ENCODE measurements at places on chromosomes 16 and 17. TPM values are rescaled to one million over a fixed set of nuclear protein-coding genes. Genes with fewer than 3 reads are reported as not detected.
A peak's percentile ranks its signal among the peaks of the same experiment; 100 is the strongest.

DNA sequence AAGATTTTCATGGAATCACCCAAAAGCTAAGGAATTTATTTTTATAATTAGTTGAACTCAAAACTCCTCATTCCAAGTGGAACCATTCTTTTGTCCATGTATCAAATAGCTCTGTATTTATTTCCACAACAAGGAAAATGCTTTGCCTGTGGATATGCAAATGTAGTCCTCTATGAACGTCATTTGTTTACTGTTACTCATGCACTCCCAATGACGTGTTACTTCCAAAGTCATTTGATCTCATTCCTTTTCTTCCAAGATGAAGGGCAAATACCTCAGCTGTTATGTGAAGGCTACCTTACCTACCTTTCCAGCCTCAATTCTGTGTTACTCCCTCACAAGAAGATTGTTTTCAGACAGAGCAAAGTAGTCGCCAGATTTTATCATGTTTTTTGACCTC is 83.7 kb downstream of the ITFG1 start:
- DNase-seq = no peak

The MYOCD gene
- total RNA-seq = 20.0 TPM

DNA sequence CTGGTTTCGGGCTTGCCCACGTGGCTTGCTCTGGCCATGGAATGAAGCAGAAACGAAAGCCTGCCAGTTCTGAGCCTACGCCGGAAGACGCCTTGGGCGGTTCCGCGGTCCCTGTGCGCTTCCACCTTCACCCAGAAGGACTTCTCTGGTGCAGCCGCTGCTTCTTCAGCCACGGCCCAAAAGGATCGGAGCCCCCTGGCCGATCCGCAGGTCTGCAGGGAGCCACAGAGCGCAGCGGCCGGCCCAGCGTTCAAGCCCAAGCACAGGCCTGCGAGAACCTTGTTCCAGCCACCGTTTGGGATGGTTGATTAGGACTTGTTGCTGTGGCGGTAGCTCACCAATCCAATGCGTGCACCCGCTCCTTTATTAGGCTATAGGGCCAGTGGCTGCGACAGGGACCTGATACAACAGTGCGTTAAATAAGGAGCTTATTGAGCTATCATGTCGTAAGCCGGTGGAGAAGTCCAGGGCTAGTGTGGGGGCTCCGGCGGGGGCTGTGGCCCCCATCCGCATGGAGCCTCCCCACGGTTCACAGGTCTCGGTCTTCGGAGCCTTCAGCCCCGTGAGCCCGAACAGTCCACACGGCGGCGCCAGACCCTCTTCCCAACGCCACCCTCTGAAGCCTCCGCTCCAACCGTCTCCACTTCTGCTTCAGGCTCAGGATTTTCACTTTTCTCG is 10.2 kb upstream of the MPP2 start:
- DNase-seq = peak; percentile 35

The SLC13A2 gene
- total RNA-seq = not detected

- DNase-seq = no peak
These were observed 204.5 kb downstream of the RBFOX3 start for GRCh38 chr17:79406316-79406715.

The PRSS8 gene
- total RNA-seq = not detected

The ADCY7 gene
- total RNA-seq = 3.3 TPM

The APOBR gene
- 0.49 TPM for total RNA-seq

The KRT37 gene
- not detected for total RNA-seq

GRCh38 chr17:49035470-49036269 is 38.5 kb downstream of the IGF2BP1 start:
- DNase-seq = peak; percentile 53

The HAS3 gene
- total RNA-seq = under 0.01 TPM

GRCh38 chr17:65328567-65328966 is 191.4 kb downstream of the RGS9 start:
- no peak for DNase-seq

The KRTAP4-9 gene
- total RNA-seq = not detected

DNA sequence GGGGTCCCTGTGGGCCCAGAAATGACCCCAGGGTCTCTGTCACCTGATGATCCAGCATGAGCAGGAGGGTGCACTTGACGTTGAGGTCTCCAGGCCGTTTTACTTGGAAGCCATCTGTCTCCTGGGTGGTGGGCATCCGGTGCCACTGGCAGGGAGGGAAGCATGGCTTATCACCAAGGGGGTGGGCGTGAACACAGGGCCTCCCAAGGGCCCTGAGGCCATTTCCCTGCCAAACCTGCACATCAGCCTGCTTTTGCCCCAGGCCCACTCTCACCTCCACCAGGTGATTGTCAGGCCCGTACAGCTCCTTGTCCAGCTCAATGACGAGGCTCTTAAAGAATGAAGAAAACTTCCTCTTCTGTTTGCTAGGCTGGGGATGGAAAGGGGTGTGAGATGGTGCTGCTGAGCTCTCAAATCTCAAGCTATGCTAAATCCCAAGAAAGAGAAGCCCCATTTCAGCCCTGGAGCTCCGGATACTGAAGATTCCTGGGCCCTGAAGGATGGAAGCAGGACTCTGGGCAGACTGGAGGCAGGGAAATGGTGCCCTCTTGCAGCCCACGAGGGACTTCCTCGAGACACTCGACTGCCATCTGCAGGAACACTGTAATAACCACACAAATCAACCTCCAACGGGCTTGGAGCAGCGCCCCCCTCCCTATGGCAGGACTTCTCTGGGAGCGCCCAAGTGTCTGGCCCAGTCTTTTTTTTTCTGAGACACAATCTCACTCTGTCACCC is 7.1 kb upstream of the FTSJ3 start:
- DNase-seq = no peak

DNA sequence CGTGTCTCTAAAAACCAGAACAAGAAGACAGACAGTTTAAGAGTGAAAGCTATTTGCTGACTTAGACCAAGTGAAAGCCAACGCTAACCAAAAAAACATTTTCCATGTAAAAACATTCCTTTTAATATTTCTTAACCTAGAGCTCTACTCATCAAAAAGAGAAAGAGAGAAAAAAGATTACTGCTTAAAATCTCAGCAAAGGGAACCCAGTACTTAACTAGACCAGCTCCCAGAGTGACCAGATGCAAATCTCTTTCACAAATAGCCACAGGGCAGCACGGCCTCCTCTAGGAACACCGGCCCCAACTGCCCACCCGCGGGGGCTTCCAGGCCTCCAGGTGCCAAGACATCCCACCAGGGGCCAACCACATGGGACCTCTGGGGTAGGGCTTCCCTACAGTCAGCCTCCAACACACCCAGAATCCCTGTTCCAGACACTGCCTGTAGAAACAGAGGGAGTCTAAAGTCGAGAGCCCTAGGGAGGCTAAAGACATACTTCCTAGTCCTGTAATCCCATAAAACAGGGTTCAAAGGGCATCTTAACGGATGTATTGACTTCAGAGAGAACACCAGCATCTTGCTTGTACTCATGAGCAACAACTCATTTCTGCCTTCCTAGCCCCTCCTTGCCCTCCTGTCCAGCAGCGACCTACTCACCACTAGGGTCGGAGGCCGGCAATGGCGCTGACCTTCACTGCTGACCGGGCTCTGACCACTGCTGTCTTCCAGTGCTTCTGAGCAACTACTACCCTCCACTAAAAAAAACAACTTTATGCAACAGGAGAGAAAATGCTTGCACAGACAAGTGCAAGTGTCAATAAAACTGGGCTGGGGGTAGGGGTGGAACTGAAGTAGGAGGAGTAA is 21.3 kb downstream of the ZCCHC14 start:
- no peak for DNase-seq

The PABPN1L gene
- not detected for total RNA-seq

DNA sequence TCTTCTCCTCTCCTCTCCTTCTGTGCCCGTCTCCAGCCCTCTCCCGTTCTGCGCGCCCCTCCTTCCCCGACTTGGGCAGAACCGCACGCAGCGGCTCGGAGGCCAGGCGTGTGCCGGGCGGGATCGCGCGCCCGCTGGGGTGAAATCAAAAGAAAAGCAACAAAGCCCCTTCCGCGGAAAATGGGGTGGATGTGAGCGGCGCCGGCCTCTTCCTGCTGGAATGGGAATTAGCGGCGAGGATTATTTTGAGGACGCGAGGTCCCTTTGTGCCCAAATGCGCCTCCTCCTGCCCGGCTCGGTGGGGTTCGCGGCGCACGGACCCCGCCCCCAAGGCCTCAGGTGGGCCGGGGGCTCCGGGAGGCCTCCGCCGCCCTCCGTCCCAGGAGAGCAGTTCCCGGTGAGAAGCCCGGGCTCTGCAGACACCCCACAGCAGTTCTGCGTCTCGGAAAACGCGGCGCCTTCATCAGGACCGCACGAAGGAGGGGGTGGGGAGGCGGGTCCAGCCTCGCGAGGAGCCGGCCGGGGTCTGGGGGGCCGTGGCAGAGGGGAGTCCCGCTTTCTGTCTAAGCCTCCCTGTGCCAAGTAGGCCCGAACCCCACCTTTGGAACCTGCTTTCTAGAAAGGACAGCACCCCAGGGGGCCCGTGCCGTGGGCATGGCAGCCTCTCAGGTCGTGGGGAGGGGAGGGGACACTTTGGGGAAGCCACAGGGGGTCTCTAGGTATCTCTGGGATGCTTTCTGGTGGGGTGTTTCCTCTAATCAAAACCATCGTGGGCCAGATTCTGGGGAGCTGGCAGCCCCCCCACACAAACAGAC is 91.0 kb upstream of the CBX4 start:
- DNase-seq = no peak

- DNase-seq = no peak
These were observed 3.5 kb upstream of the KATNB1 start for GRCh38 chr16:57732037-57732436.

GRCh38 chr17:50931144-50931908 is 65.2 kb upstream of the TOB1 start:
- peak; percentile 83 for DNase-seq

The PIGS gene
- 7.2 TPM for total RNA-seq

The UNC13D gene
- total RNA-seq = 1.2 TPM

- no peak for DNase-seq
These were observed 8.7 kb downstream of the ERCC4 start for GRCh38 chr16:13928646-13929045.

- DNase-seq = no peak
These were observed 86.1 kb downstream of the RAB11FIP4 start for GRCh38 chr17:31477417-31478055.

DNA sequence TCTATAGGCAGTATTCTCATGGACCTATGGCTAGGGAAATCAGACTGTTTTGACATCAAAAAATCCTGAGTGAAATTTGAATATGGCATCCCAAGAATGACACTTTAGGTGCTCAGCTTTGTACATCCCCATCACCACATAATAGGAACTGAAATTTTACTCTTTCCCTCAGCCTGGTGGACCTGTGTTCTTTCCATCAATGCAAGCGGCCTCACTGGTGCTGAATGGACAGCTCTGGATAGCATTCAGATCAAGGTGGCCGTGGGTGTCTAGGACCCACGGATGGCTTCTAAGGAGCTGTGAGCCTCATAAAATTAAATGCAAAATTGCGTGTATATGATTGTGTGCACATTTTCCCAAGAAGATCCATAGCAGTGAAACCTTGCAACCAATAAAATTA is 152.6 kb downstream of the MAP2K6 start:
- DNase-seq = no peak

DNA sequence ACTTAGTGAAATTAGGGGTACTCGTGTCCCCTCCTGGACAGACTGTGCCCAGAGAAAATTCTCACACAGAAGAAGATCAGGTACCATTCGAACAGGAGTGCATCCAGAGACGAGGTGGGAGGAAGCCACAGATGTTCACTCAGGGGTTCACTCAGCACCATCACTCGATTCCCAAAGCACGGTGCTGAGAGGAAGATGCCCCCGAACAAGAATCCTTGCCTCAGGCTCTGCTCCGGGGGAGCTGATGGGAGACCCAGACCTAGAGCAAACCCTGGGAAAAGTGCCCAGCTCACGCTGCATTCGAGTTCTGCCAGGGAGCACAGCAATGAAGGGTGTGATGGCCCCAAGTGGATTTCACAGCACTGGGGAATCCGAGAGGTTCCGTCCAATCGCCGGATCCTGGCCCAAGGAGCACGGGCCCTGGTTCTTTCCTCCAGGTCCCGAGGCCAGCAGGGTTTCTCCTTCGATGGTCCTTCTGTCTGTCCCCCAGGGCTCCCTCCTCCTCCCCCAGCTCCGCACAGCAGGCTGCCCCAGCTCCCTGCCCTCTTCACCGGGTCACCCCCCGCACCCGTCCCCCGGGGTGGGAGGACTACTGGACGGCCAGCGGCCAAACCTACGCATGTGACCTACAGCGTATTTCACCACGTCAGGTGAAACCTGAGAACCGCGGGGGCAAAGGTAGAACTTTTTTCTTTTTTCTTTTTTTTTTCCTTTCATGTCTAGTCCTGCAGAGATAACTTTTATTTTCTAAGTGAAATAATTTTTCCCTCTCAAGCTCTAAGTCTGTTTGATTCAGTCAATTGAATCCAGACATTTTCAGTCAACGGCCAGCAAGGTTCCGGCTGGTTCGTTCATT is 10.2 kb upstream of the UBE2I start:
- DNase-seq = no peak

- DNase-seq = no peak
These were observed 11.8 kb downstream of the PLCG2 start for GRCh38 chr16:81790830-81791435.

DNA sequence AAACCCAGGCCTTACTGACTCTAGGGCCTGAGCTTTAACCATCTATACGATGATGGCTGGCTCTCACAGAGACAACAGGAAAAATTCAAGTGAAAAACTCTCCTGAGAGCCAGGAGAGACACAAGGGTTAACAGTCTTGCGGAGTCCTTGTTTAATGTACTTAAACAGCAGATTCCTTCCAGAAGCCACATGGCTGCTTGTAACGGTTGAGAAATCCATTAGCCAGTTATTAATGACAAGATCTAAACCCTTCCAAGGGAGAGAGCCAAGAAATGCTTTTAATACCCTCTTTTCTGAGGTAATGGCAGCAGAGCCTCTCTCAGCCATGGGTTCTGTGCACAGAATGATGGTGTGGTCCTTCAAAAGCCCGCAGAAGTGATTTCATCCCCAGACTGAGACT is 5.2 kb upstream of the ALDOA start:
- DNase-seq = no peak

GRCh38 chr17:57685499-57686132 is 59.5 kb downstream of the CCDC182 start:
- DNase-seq = no peak

GRCh38 chr17:39225308-39225958 is at the start of gene STAC2:
Gene STAC2 (minus strand): TSS chr17:39225945. CDS start chr17:39225502, 443 bp downstream.
- no peak for DNase-seq

The TBC1D3E gene
- not detected for total RNA-seq

DNA sequence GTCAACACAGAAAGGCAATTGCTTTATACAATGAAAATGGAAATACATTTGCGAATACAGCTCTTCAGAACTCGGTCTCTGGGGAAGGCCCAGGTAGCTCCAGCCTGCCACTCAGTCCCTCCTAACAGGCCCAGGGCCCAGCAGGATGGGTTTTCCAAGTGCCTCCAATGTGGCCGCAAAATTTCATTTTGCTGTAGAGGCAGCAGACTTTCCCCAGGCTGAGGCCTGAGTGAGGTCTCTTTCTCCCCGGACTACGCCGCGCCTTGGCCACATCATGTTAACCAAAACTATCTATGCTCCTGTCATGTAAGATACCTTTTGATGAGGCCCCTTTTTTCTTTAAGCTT is 606.0 kb upstream of the SALL1 start:
- no peak for DNase-seq

- peak; percentile 87 for DNase-seq
These were observed 6.4 kb downstream of the PDK2 start for GRCh38 chr17:50101346-50102163.

GRCh38 chr17:10394201-10394887 is 21.5 kb upstream of the MYH13 start:
- no peak for DNase-seq

Data from uterus (tissue), 4 donors.